ENCODE measurements at places on chromosomes 12 and 14.

GRCh38 chr12:100356644-100357223 lies at the start of gene SLC17A8:
SLC17A8 (plus strand) TSS chr12:100357074; CDS start chr12:100357392, 318 bp downstream.
- DNase-seq = no peak

GRCh38 chr14:94517641-94518257 lies 8.5 kb upstream of the SERPINA12 start:
- no peak for DNase-seq

DNA sequence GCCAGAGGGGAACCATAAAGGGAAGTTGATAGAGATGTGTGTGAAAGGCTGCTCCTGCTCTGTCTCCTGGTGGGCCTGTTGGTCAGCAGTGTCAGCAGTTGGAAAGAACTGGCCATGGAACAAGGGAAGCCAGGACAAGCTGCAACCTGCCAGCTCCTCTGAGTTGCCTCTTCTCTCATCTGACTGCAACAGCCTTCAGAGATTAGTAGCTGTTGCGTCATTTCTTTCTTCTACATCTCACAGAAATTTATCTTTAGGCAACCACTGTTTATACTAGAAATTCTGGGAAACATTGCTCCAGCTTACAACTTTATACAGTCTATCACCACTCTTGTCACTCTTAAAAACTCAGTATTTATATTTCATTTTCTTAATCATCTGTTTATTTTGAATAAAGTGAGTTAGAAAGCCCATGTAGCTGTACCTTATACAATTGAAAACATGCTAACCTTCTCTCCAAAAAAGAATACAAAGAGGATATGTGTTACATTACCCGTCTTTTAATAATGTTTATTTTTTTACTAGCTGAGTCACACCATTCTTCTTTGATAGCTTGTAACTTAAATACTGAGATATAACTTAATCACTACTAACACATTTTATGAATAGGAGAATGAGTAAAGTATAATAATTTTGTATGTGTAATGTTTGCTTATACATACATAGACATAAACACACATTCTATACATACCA lies 224.2 kb downstream of the LRFN5 start:
- no peak for DNase-seq

- DNase-seq = no peak
These were observed 314.5 kb upstream of the GARIN6 start for GRCh38 chr12:99332936-99333591.

GRCh38 chr12:50728417-50728816 lies 35.5 kb upstream of the ATF1 start:
- DNase-seq = no peak

- DNase-seq = no peak
These were observed 175.5 kb downstream of the PTPRO start for GRCh38 chr12:15497671-15498292.

DNA sequence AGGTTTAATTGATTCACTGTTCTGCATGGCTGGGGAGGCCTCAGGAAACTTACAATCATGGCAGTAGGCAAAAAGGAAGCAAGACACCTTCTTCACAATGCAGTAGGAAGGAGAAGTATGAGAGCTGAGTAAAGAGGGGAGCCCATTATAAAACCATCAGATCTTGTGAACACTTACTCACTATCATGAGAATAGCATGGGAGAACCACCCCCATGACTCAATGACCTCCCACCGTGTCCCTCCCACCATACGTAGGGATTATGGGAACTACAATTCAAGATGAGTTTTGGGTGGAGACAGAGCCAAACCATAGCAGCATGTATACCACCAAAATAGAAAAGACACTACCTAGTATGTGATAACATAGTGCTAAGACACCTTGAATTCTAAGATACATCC lies 2.9 kb upstream of the HMGA2 start:
- DNase-seq = no peak

- DNase-seq = no peak
These were observed 233.4 kb upstream of the ABCD2 start for GRCh38 chr12:39853003-39853402.

- DNase-seq = no peak
These were observed 23.6 kb downstream of the TMEM30B start for GRCh38 chr14:61257469-61258057.

DNA sequence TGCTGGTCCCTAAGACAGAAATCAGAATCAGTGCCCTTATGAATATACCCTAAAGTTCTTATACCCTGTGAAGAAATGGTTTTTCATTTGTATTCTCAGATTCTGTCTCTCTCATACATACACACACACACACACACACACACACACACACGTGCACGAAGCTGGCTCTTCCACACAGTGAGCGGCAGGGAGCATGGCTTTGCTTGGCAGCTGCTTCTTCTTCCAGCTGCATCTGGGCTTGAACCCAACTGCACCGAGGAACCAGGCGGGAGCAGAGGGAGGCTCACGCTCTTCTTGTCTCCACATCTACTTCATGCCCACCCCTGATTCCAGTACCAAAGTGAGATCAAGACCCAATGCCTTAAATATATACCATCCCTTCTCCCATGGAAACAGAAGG lies 19.4 kb downstream of the GRIN2B start:
- no peak for DNase-seq

DNA sequence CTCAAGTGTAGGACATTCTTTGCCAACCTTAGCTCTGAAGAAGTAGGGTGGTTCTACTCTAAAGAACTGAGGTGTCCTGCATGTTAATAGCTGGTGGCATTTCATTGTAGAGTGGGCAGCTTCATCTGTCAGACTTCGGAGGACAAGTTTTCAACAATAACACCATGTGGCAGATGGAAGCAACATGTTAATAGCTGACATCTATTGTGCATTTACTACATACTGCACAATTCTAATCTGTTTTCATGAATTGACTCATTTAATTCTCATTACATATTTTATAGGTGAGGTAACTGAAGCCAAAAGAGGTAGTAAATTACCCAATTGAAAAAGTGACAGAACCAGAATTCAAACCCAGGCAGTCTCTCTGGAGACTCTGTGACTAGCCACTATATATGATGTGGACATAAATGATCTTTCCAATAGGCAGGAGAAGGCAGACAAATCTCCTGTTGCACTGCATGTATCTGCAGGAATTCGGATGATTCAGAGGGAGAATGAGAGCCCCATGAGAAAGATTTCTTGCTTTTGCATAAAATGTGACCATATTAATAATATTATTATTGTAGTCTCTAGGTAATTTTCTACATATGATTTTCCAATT lies 137.2 kb upstream of the E2F7 start:
- no peak for DNase-seq

DNA sequence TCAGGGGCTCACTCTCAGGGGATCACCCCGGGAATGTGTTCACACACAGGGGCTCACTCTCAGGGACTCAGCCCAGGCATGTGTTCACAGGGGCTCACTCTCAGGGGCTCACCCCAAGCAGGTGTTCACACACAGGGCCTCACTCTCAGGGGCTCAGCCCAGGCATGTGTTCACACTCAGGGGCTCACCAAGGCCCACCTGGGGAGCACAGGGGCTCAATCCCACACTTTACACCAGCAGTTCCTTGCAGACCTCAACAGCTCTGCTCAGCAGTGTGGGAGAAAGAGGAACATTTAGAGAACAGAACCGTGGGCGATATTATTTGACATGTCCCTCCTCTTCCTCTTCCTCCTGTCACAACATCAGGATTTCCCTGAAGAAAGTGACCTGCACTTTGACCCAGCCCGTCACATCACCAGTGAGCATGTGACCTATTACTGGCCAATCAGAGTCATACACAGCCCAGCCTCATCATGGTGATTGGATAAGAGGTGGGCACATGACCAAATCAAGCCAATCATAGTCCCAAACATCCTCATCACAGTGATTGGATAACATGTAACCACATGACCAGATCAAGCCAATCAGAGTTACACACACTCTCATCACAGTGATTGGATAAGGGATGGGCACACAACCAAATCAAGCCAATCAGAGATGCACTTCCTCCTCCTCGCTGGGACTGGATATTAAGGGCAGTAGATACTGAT lies 359.4 kb upstream of the SFSWAP start:
- DNase-seq = no peak
